ENCODE measurements at places on chromosomes 12 and 14.

- H3K4me1 ChIP-seq, result no peaks in the 10 kb centered on the region
- no peak overlapping the region for H3K4me3 ChIP-seq
- H3K27me3 ChIP-seq, result peaks cover 21% of the 10 kb centered on the region
- no peak overlapping the region for H3K27ac ChIP-seq
Measured at GRCh38 chr14:75425446-75425845, 2.4 kb upstream of the JDP2 start.

DNA sequence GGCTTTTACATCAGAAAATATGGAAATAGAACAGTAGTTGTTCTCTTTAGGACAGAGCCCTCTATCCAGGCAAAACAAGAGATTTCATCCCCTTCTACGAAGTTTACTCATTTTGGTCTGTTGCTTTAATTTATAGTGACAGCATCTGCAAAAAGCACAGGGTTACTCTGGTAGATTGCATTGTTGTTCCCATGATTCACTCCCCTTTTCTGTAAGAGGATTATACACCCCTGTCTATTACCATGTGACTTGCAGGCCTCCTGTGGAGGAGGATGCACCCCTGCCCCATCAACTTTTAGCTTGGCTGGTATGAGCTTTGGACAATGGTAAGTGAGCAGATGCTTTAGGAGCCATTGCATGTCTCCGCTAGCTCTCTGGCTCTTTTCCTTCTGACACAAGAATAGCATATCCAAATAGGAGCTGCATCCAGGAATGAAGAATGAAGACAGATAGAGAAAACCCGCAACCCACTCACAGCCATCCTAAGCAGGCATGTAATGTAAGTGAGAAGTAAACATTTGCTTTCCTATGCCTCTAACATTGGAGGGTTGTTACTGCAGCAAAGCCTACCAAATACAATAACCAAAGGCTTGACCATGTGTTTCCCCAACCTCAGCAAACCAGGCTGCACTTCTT lies 304.2 kb downstream of the AKAP6 start:
- H3K27me3 ChIP-seq, result no peaks in the 10 kb centered on the region
- DNase-seq, result no peak
- no peak overlapping the region for H3K27ac ChIP-seq
- H3K4me3 ChIP-seq, result no peak overlapping the region
- H3K36me3 ChIP-seq, result no peaks in the 10 kb centered on the region
- H3K4me1 ChIP-seq, result no peaks in the 10 kb centered on the region

DNA sequence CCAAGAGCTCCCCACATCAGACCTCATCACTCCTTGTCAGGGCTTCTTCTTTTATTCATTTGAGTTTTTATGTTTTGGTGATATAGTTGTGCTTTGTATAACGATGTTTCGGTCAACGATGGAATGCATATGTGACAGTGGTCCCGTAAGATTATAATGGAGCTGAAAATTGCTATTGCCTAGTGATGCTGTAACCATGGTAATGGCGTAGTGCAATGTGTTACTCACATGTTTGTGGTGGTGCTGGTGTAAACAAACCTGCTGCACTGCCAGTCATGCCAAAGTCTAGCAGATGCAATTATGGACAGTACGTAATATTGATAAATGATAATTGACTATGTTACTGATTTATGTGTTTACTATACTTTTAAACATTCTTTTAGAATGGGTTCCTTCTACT lies 16.3 kb downstream of the CYP46A1 start:
- H3K4me3 ChIP-seq, result no peak overlapping the region
- H3K27me3 ChIP-seq, result peaks cover 9% of the 10 kb centered on the region
- H3K27ac ChIP-seq, result no peak overlapping the region
- no peaks in the 10 kb centered on the region for H3K4me1 ChIP-seq

- peak; percentile 49 for DNase-seq
- peaks cover 13% of the 10 kb centered on the region for H3K36me3 ChIP-seq
- no peak overlapping the region for H3K27ac ChIP-seq
- H3K4me3 ChIP-seq, result no peak overlapping the region
Measured at GRCh38 chr14:92135269-92135668, 13.5 kb downstream of the CPSF2 start.

DNA sequence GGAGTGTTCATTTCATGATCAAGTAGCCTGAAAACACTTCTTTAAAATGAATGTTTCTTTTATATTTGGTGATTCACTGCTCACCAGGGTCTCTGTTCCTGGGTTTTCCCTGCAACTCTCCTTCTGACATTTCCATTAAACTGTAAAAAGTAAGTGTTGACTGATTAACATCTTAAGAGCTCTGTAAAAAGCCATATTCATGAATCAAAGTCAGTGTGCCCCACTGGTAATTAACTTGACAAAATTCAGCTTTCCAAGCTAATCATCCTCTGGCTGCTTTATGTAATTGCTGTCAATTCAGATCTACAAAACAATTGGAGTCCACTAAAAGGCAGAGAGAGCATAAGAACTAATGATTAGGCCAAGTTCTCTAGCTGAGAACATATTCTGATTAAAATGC lies 41.6 kb downstream of the CNTN1 start:
- H3K36me3 ChIP-seq, result no peaks in the 10 kb centered on the region
- DNase-seq, result no peak
- H3K4me1 ChIP-seq, result no peaks in the 10 kb centered on the region
- no peak overlapping the region for H3K27ac ChIP-seq

GRCh38 chr12:122028905-122029560 lies 7.3 kb downstream of the BCL7A start:
- no peak overlapping the region for H3K27ac ChIP-seq
- H3K27me3 ChIP-seq, result no peaks in the 10 kb centered on the region
- H3K4me1 ChIP-seq, result peaks cover under 1% of the 10 kb centered on the region

DNA sequence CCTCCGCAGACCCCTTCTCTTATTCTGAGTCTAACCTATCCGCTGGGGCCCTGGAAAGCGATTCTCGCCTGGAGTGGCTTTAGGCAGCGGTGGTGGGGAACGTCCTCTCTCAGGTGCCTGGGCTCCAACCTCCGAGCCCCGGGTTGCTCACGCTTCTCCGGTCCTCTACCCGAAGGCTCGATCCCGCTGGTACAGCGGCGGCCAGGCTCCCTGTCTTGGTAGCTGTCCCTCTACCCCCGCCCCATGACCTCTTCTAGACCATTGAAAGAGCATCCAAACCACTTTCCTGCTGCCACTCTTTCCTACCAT lies 505 bp upstream of the HEBP1 start:
- no peaks in the 10 kb centered on the region for H3K27me3 ChIP-seq
- H3K27ac ChIP-seq, result peak overlapping the region; percentile 71
- peak overlapping the region; percentile 55 for H3K4me3 ChIP-seq
- no peaks in the 10 kb centered on the region for H3K36me3 ChIP-seq
- DNase-seq, result no peak

DNA sequence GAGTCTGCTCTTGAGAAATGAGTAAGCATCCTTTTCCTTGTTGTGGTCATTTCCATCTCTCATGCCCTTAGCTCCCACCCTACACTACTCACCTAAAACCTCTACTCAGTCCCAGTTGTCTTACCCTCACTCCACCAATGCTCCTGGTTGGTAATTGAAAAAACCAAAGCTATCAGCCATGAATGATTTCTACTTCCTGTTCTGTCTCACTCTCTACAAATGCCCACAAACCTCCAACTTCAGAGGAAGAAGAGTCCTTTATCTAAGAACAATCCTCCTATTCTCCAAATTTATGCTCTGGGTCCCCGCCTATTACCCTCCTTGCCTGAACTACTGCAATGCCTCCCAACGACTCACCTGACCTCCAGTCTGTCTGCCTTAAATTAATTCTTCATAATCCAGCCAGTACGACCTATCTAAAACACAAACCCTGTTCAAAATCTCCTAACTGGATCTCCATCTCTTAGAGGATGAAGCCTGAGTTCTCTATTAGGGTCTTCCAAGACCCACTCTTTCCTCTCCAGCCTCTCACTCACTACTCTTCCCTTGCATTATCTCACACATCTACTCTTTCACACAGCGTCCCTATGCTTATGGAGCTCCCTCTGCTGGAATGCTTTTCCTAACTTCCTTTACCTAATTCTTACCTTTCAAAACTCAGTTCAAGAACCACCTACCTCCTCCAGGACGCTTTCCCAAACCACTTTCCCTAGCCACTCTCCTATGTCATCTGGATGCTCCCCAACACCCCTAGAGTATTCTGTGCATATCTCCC lies 2.2 kb downstream of the DHRS1 start:
- no peaks in the 10 kb centered on the region for H3K27me3 ChIP-seq
- no peak overlapping the region for H3K27ac ChIP-seq
- H3K4me1 ChIP-seq, result peaks cover 22% of the 10 kb centered on the region
- H3K36me3 ChIP-seq, result peaks cover 11% of the 10 kb centered on the region
- H3K4me3 ChIP-seq, result no peak overlapping the region

- peaks cover 17% of the 10 kb centered on the region for H3K4me1 ChIP-seq
- no peaks in the 10 kb centered on the region for H3K27me3 ChIP-seq
- peaks cover 11% of the 10 kb centered on the region for H3K36me3 ChIP-seq
- H3K27ac ChIP-seq, result peak overlapping the region; percentile 79
- DNase-seq, result peak; percentile 99
Measured at GRCh38 chr14:21467616-21468015, 9.1 kb downstream of the RAB2B start.

DNA sequence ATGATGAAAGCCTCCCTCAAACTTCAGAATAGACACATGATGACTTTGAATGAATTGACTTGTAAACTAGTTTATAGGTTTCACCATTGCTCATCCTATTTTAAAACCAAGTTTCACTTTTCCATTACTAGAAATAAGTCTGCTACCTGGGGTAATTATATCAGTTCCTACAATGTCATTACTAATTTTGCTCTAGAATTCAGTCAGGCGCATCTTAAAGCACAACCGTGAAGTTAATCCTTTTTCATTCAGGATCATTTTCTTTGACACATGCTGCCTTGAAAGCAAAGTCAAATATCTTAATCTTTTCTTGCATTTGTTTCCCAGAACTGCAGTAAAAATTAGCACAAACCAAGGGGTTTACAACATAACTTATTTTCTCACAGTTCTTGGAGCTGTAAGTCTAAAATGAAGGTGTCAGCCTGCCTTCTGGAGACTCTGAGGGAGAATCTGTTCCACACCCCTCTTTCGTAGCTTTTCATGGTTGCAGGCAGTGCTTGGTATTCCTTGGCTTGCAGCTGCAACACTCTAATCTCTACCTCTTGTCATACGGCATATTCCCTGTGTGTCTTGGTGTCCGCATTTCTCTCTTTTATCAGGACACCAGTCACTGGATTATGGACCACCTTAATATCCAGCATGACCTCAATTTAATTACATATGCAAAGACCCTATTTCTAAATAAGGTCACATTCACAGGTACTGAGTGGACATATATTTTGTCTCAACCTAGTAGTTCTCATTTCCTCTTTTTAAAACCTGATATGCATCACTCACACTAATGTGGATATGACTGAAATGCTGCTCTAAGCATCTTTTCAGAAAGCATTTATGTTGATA lies 114.3 kb upstream of the PDZRN4 start:
- no peaks in the 10 kb centered on the region for H3K4me1 ChIP-seq
- no peak for DNase-seq
- H3K4me3 ChIP-seq, result no peak overlapping the region
- no peak overlapping the region for H3K27ac ChIP-seq
- H3K27me3 ChIP-seq, result no peaks in the 10 kb centered on the region
- H3K36me3 ChIP-seq, result no peaks in the 10 kb centered on the region

DNA sequence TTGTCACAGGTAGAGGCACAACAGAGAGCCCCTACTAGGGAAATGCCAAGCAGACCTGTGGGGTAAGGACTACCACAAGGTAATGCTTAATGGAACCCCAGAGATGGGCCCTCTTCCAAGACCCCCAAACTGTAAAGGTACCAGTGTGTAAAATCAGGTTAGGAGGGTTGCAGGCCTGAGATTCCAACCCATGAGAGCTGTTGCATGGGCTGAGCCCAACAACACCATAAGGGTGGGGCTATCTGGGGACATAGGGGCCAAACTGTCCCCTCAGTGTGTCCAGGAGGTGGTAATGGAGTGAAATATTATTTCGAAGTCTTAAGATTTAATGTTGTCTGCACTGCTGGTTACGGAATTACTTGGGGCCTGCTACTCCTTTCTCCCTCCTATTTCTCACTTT lies 620.2 kb downstream of the ETNK1 start:
- no peak for DNase-seq
- H3K4me1 ChIP-seq, result peaks cover 12% of the 10 kb centered on the region
- H3K4me3 ChIP-seq, result no peak overlapping the region
- no peaks in the 10 kb centered on the region for H3K27me3 ChIP-seq

DNA sequence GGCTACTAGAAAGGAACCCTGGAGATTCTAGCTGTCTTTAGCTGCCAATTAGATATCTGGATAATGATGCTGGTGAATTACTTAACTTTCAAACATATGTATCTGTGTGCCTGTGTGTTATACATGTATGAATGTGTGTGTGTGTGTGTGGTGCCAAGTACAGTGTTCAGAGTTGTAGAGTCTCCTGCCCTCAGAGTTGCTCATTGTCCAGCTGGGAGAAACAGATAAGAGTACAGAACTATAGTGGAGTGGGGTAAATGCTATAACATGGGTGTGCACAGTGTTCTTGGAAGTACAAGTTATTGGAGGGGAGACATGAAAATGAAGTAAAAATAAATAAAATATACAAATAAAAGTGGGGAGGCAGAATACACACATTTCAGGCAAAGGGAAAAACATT lies 23.6 kb upstream of the ADAM20 start:
- no peak overlapping the region for H3K4me3 ChIP-seq
- H3K27me3 ChIP-seq, result no peaks in the 10 kb centered on the region
- no peak overlapping the region for H3K27ac ChIP-seq
- H3K36me3 ChIP-seq, result no peaks in the 10 kb centered on the region
- no peak for DNase-seq

- no peak for DNase-seq
- no peak overlapping the region for H3K4me3 ChIP-seq
- H3K27me3 ChIP-seq, result peaks cover 2% of the 10 kb centered on the region
- no peak overlapping the region for H3K27ac ChIP-seq
- no peaks in the 10 kb centered on the region for H3K4me1 ChIP-seq
Measured at GRCh38 chr12:25308756-25309155, 58.0 kb upstream of the KRAS start.

GRCh38 chr12:120515496-120515895 lies 13.5 kb downstream of the COQ5 start:
- H3K27ac ChIP-seq, result no peak overlapping the region
- H3K36me3 ChIP-seq, result peaks cover 4% of the 10 kb centered on the region
- H3K4me3 ChIP-seq, result no peak overlapping the region
- DNase-seq, result no peak

GRCh38 chr14:64760146-64760755 lies 56.0 kb downstream of the PLEKHG3 start:
- no peaks in the 10 kb centered on the region for H3K36me3 ChIP-seq
- H3K4me1 ChIP-seq, result peaks cover 21% of the 10 kb centered on the region
- H3K4me3 ChIP-seq, result no peak overlapping the region

GRCh38 chr12:130873106-130873795 lies 1.4 kb downstream of the RAN start:
- no peak for DNase-seq
- peaks cover 23% of the 10 kb centered on the region for H3K4me1 ChIP-seq
- no peaks in the 10 kb centered on the region for H3K27me3 ChIP-seq
- H3K4me3 ChIP-seq, result peak overlapping the region; percentile 96
- H3K36me3 ChIP-seq, result peaks cover 36% of the 10 kb centered on the region
- peak overlapping the region; percentile 70 for H3K27ac ChIP-seq

GRCh38 chr14:59687663-59688062 lies 111.1 kb upstream of the CCDC175 start:
- H3K4me3 ChIP-seq, result no peak overlapping the region
- no peak overlapping the region for H3K27ac ChIP-seq
- H3K27me3 ChIP-seq, result no peaks in the 10 kb centered on the region
- DNase-seq, result no peak
- H3K36me3 ChIP-seq, result no peaks in the 10 kb centered on the region

Data from endothelial cell of umbilical vein (primary cell).